ENCODE measurements at places on chromosomes 2 and 18. TPM values are rescaled to one million over a fixed set of nuclear protein-coding genes. Genes with fewer than 3 reads are reported as not detected.

DNA sequence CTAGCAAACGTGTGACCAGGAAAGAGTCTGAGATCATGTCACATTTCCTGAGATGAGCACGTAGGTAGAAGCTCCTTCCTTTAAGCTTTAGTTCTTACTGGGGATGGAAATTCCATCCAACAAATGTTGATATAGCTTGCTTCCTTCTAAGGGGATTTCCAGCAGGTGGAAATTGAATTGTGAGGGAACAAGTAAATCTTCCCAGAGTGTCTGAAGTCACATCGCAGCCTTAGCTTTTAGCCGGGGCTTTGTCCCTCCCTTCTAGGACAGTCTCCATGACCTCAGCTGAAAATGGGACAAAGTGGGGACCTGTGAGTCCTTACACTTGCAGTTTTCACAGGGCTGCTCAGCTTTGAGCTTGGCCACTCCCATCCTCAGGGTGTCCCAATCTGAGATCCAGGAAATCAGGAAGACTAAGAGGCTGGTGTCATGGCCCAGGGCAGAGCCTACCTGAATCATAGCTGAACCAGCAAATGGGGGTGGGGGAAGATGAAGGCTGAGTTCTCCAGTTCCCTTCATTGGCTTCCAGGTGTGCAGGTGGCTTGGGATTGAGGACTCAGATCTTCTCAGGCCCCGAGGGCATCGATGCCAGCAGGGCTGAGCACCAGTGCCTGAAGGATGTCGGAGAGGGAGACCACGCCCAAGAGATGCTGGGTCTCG, 8.3 kb downstream of the PRKAG3 start:
- H3K4me3 ChIP-seq = no peak overlapping the region
- no peaks in the 10 kb centered on the region for H3K27me3 ChIP-seq
- no peaks in the 10 kb centered on the region for H3K4me1 ChIP-seq
- no peak for DNase-seq
- H3K36me3 ChIP-seq = no peaks in the 10 kb centered on the region

B4GALT6 gene
- total RNA-seq = 7.5 TPM

LONRF2 gene
- total RNA-seq = 0.17 TPM

DNA sequence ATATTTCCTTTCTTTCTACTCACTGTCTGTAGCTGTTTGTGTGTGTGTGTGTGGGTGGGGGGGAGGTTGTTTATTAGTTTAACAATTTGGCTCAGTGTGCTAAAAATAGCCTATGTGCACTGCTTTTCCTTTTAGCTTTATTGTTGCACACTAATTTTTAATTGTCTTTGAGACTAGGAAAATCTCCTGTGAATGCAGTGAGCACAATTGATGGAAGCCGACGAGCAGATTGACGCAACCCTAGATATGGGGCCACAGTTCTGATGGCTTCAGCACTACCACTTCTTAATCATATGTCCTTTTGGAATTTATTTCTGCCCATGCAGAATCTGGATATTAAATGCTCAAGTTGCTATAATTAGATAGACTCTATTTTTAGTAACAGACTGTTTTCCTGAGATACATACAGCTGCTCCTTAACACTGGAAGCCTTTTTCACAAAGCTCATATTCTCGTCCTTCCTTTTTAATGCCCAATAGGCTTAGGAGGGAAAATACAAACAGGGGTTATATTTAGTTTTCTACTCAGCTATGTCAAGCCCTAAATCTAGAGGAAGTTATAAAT, 109.1 kb downstream of the IRS1 start:
- no peak for DNase-seq
- no peaks in the 10 kb centered on the region for H3K4me1 ChIP-seq
- no peaks in the 10 kb centered on the region for H3K36me3 ChIP-seq
- no peak overlapping the region for H3K4me3 ChIP-seq

GRCh38 chr2:39215545-39215944, 28.2 kb downstream of the CDKL4 start:
- no peak for DNase-seq
- no peaks in the 10 kb centered on the region for H3K4me1 ChIP-seq
- no peak overlapping the region for H3K4me3 ChIP-seq
- no peak overlapping the region for H3K27ac ChIP-seq
- no peaks in the 10 kb centered on the region for H3K27me3 ChIP-seq

GRCh38 chr2:219017201-219017931, 23.9 kb downstream of the CFAP65 start:
- no peaks in the 10 kb centered on the region for H3K27me3 ChIP-seq
- DNase-seq = no peak
- no peaks in the 10 kb centered on the region for H3K4me1 ChIP-seq
- H3K4me3 ChIP-seq = no peak overlapping the region
- no peak overlapping the region for H3K27ac ChIP-seq
- H3K36me3 ChIP-seq = no peaks in the 10 kb centered on the region

GRCh38 chr2:220221992-220222391, 594.6 kb downstream of the SLC4A3 start:
- H3K4me1 ChIP-seq = no peaks in the 10 kb centered on the region
- H3K36me3 ChIP-seq = no peaks in the 10 kb centered on the region
- no peak for DNase-seq
- H3K27me3 ChIP-seq = no peaks in the 10 kb centered on the region
- H3K4me3 ChIP-seq = no peak overlapping the region

SLC19A3 gene
- 6.4 TPM for total RNA-seq

DNA sequence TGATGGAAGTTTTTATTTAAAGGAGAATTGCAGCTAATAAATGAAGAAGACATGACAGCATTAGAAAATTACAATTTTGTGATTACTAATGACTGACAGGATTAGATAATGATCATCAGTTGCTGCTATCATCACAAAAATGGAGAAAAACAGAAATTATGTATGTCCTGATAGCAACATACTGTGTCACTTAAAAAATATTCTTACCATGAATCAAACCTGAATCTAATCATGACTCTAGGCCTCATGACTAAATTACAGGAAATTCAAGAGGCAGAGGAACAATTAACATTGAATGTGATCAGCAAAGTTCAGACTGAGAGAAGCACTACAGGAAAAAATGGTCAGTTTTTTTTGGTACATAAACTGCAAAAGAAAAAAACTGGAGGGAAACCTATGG, 147.8 kb downstream of the PMAIP1 start:
- no peak overlapping the region for H3K27ac ChIP-seq
- H3K27me3 ChIP-seq = no peaks in the 10 kb centered on the region
- no peak overlapping the region for H3K4me3 ChIP-seq
- H3K4me1 ChIP-seq = no peaks in the 10 kb centered on the region

GRCh38 chr2:26640781-26641564, at the start of gene CIB4:
Gene CIB4 (minus strand): TSS chr2:26641366. CDS start chr2:26641314, 52 bp downstream.
- DNase-seq = no peak
- no peak within 1 kb of the TSS for H3K4me3 ChIP-seq
- H3K27me3 ChIP-seq = no peaks in the 10 kb centered on the region
- H3K36me3 ChIP-seq = no peaks in the 10 kb centered on the region

GRCh38 chr2:239829326-239829725, 195.8 kb downstream of the NDUFA10 start:
- peak; percentile 11 for DNase-seq
- H3K4me1 ChIP-seq = no peaks in the 10 kb centered on the region
- H3K27ac ChIP-seq = no peak overlapping the region
- no peaks in the 10 kb centered on the region for H3K27me3 ChIP-seq
- H3K4me3 ChIP-seq = no peak overlapping the region
- no peaks in the 10 kb centered on the region for H3K36me3 ChIP-seq

GRCh38 chr2:142131010-142131669, at the start of gene LRP1B:
Gene LRP1B (minus strand): TSS chr2:142131016. CDS start chr2:142130729, 287 bp downstream.
- no peaks in the 10 kb centered on the region for H3K36me3 ChIP-seq
- peak within 1 kb of the TSS; percentile 33 for H3K4me3 ChIP-seq
- H3K27me3 ChIP-seq = peaks cover 16% of the 10 kb centered on the region
- peaks cover 3% of the 10 kb centered on the region for H3K4me1 ChIP-seq
- no peak for DNase-seq

DNA sequence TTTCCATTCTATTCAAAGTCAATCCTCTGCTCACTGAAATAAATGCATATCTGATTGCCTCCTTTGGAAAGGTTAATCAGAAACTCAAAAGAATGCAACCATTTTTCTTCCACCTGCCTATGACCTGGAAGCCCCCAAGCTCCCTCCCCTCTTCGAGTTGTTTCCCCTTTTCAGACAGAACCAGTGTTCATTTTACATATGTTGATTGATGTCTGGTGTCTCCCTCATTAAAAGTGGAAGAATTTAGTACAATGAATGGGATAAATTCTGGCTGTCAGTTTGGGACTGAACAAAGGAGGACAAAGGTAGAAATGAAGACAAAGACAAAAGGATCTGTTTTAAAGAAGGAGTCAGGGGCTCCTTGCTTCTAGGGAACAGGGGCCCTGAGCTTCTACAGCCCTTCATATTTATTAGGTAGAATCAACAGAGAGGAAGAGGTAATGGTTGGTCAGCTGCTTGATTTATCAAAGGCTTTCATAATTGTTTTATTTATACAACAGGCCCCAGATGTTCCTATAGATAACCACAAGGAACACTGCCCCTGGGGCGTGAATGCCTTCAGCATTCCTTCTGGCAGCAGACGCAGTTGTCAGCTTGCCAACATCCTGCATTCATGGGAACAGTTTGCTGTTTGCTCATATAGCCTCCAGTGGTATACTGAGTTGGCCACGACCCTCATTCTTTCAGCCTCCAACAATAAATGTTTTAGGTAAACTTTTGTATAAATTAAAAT, 949.8 kb upstream of the LRATD1 start:
- no peak for DNase-seq
- no peak overlapping the region for H3K4me3 ChIP-seq
- H3K27ac ChIP-seq = no peak overlapping the region

GRCh38 chr2:129456691-129457090, 522.8 kb upstream of the RAB6C start:
- no peak overlapping the region for H3K27ac ChIP-seq
- H3K4me3 ChIP-seq = no peak overlapping the region
- no peaks in the 10 kb centered on the region for H3K36me3 ChIP-seq
- no peaks in the 10 kb centered on the region for H3K27me3 ChIP-seq
- no peaks in the 10 kb centered on the region for H3K4me1 ChIP-seq
- no peak for DNase-seq

SERPINB3 gene
- not detected for total RNA-seq

GRCh38 chr2:146982393-146982846, 862.4 kb upstream of the ACVR2A start:
- H3K27ac ChIP-seq = no peak overlapping the region
- H3K27me3 ChIP-seq = no peaks in the 10 kb centered on the region
- no peak for DNase-seq
- no peaks in the 10 kb centered on the region for H3K36me3 ChIP-seq
- H3K4me1 ChIP-seq = no peaks in the 10 kb centered on the region
- no peak overlapping the region for H3K4me3 ChIP-seq

DNA sequence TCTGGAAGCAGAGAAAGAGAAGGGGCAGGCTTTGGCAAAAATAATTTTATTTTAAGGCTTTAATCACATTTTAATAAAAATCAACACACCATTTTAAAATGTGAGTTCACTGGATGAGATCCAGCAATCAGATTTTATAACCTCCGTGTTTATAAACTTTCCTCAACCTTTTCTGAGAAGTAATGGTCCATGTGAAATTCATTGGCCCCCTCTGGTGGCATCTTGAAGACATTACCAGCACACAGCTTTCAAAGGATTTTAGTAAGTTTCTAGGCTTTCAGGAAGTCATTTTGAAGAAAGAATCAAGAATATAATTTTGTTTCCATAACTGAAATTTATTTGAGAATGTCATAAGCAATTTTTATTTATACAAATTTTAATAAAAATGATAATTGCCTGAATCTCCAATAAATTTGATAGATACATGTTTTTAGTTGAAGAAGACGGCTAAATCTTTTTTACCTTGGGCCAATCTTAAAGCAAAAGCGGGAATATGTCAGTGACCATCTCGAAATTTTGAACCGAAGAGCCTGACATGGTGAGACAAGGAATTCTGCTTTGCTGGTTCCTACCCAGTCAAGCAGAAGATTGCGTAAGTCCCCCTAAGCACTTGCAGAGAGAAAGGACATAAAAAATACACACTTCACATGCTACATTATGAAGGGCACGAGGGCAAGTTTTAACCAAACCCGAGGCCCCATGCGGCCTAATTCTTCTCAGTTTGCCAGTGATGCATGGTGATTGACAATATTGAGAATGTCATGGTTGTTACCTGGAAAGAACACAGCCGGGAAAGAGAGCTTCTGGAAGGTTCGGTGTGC, 128.4 kb upstream of the CBLN2 start:
- no peak for DNase-seq
- no peak overlapping the region for H3K4me3 ChIP-seq
- no peaks in the 10 kb centered on the region for H3K4me1 ChIP-seq
- H3K36me3 ChIP-seq = no peaks in the 10 kb centered on the region
- no peak overlapping the region for H3K27ac ChIP-seq

ZNF804A gene
- 0.13 TPM for total RNA-seq

RTP5 gene
- not detected for total RNA-seq

DNA sequence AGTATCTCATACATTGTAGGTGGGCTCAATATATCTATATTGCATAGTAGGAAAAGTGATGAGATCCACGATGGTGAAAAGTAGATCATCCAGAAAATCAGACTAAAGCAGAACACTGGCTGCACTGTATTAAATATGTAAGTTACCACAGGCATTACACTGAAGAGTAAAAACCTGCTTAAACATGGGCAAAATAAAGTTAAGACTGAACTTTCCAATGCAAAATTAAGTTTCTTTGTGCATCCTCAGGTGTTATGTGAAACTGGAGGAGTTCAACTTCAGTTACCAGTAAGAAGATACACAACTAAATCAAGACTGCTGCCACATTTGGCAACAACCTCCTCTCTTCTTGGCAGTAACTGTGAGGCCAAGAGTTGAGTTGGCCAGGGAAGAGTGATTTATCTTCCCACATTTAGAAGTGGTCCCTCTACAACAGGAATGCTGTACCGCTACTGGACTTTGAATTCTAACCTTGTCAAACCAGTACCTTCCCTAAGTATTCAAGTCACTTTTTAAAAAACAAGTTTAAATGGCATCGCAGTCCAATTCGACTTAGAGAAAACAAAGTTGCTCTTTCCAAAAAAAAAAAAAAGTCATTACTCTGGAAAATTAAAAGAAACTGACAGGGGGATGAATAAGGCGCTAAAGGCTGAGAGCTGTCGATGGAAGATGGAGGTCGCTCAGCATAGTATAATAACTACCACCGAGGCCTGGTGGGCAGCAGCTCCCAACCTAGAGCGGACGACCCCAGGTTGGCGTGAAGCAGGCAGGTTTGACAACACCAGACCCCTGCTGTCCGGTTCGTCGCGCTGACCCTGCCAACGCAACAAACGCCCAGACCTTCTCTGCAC, 1.1 kb downstream of the MAP4K3 start:
- peak overlapping the region; percentile 84 for H3K4me3 ChIP-seq
- peak overlapping the region; percentile 92 for H3K27ac ChIP-seq
- peak; percentile 20 for DNase-seq
- H3K36me3 ChIP-seq = no peaks in the 10 kb centered on the region
- no peaks in the 10 kb centered on the region for H3K4me1 ChIP-seq

GRCh38 chr2:30422444-30423040, 24.5 kb upstream of the LCLAT1 start:
- no peaks in the 10 kb centered on the region for H3K36me3 ChIP-seq
- no peak for DNase-seq

DNA sequence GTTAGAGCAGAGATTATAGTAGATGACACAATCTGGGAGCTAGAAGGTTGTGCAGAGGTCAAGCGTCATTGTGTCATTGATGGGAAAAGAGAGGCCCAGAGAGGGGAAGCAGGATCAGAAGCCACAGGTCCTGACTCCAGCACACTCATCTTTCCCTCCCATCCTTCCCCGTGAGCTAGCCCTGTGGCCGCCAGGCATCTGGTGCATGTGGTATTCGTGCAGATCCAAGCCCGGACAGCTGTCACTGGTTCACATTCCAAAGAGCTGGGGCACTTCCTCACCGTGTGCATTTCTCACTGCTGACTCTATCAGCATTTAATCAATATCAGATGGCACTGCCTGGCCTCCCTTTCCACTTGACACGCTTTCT, 94.1 kb upstream of the THOC1 start:
- no peak overlapping the region for H3K27ac ChIP-seq
- H3K27me3 ChIP-seq = no peaks in the 10 kb centered on the region
- H3K4me3 ChIP-seq = no peak overlapping the region
- H3K36me3 ChIP-seq = no peaks in the 10 kb centered on the region
- no peak for DNase-seq

All from colonic mucosa (tissue), 4 donors.